ENCODE measurements at places on chromosomes 16 and 17. TPM values are rescaled to one million over a fixed set of nuclear protein-coding genes. Genes with fewer than 3 reads are reported as not detected.

DDX28 gene
- 6.8 TPM for polyA plus RNA-seq

NPIPB13 gene
- 16.5 TPM for polyA plus RNA-seq

TMEM100 gene
- 2.5 TPM for polyA plus RNA-seq

AATK gene
- 10.6 TPM for polyA plus RNA-seq

HIGD1B gene
- polyA plus RNA-seq: not detected

KRTAP9-4 gene
- polyA plus RNA-seq: not detected

GNG13 gene
- not detected for polyA plus RNA-seq

NAGLU gene
- polyA plus RNA-seq: 12.4 TPM

FOXN1 gene
- polyA plus RNA-seq: not detected

SLC12A3 gene
- 0.03 TPM for polyA plus RNA-seq

GRCh38 chr16:17331071-17331607 is 139.6 kb downstream of the XYLT1 start:
- DNase-seq: peak; percentile 64
- no peak overlapping the region for H3K4me3 ChIP-seq
- H3K36me3 ChIP-seq: no peaks in the 10 kb centered on the region
- no peak overlapping the region for H3K27ac ChIP-seq
- H3K27me3 ChIP-seq: no peaks in the 10 kb centered on the region

DNA sequence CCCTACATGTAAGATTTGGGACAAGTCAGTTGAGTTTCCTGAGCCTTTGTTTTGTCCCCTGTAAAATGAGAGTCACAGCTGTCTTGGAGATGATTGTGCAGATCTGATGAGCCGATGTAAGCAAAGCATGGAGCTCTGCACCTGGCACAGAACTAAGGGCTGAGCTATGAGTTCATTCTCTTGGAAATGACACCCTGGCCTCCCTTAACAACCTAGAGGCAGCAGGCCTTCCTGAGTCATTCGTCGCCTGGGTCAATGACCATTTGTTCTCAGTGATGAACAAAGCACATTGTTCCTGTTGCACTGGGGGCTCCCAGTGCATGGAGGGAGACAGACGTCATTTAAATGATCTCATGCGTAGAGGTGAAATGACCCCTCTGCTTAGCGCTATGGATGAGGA is 62.8 kb upstream of the GCSH start:
- no peaks in the 10 kb centered on the region for H3K4me1 ChIP-seq
- no peaks in the 10 kb centered on the region for H3K27me3 ChIP-seq
- no peak overlapping the region for H3K4me3 ChIP-seq
- DNase-seq: no peak

- no peaks in the 10 kb centered on the region for H3K36me3 ChIP-seq
- no peak overlapping the region for H3K27ac ChIP-seq
- H3K27me3 ChIP-seq: no peaks in the 10 kb centered on the region
- no peak overlapping the region for H3K4me3 ChIP-seq
Observed at GRCh38 chr17:4806456-4806776, 536 bp upstream of the PLD2 start.

DNA sequence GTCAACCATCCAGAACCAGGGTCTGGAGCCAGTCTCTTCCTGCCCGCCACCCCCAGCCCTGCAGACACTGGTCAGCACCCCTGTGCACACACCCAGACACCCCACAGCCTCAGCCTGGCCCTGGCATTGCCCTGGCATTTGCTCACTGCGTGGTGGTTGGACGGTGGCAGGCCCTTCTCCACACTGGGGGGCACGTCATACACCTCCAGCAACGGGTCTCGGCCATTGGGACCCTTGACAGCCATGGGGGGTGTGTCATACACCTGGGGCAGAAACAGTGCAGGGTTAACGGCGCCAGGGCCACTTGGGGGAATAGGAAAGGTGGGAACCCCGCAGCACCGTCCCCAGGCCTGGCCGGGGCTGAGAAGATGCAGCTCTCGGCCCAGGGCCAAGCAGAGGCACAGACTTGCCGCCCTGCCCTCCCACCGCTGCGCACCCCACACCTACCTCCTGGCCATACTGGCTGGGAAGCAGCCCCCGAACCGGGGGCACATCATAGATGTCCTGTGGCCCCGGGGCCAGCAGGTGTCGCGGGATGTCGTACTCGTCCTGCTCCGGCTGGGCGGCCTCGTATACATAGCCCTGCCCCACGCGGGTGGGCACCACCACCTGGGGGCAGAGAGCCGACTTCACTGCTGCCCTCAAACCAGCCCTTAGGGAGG is 14.6 kb downstream of the BCAR1 start:
- peak overlapping the region; percentile 93 for H3K27ac ChIP-seq
- no peak overlapping the region for H3K4me3 ChIP-seq
- peaks cover 32% of the 10 kb centered on the region for H3K4me1 ChIP-seq
- H3K27me3 ChIP-seq: no peaks in the 10 kb centered on the region
- DNase-seq: no peak

DNA sequence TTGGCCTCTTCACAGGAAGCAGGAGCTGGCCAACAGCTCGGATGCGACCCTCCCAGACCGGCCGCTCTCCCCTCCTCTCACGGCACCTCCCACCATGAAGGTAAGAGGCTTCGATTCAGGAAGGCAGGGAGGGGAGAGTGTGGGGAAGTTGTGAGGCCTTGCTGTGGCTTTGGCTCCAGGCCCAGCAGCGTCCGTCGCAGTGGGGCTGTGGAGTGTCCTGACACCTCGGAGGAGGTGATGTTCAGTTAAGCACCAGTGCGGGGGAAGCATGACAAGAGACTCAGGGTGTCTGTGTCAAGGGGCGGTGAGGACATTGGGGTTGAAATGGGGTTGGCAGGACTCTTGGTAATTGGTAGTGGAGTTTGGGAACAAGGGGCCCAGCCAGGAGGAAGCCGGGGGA is 109.0 kb downstream of the RAP1GAP2 start:
- H3K27ac ChIP-seq: no peak overlapping the region
- H3K36me3 ChIP-seq: no peaks in the 10 kb centered on the region
- no peak for DNase-seq

- no peaks in the 10 kb centered on the region for H3K27me3 ChIP-seq
- DNase-seq: no peak
- no peaks in the 10 kb centered on the region for H3K4me1 ChIP-seq
- H3K36me3 ChIP-seq: no peaks in the 10 kb centered on the region
- no peak overlapping the region for H3K4me3 ChIP-seq
Observed at GRCh38 chr17:4189280-4189679, 46.3 kb downstream of the CYB5D2 start.

DNA sequence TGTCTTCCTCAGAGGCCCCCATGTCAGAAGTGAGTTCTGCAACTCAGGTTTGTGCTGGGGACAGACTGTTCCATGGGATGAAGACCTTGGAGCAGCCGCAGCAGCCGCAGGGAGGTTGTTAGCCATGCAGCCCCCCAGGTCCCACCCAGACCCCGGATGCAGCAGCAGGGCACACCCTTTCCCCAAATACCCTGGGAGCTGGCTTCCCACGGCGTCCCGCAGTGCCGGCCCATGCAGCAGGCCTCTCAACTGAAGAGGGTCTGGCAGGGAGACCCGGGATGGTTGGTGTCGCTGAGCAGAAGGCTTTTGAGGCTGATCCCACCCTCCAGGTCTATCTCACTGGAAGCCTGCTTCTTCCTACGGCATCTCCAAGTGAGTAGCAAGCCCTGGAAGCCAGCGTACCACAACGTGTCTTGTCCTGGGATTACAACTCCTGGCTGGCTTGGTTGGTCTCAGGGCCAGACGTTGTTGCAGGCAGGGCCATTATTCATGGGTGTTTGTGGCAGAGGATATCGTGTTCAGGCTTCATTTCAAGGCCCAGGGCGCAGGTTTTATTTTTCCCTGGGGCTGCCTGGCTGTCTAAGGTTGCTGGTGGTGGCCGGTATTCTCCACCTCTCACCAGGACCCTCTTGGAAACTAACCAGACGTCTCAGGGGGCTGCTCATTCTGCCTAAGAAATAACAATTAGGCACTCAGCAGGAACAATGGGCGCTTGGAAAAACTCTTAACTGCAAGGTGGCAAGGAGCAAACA is 223.2 kb downstream of the C16orf95 start:
- no peak overlapping the region for H3K4me3 ChIP-seq
- H3K27me3 ChIP-seq: no peaks in the 10 kb centered on the region
- H3K27ac ChIP-seq: no peak overlapping the region

DNA sequence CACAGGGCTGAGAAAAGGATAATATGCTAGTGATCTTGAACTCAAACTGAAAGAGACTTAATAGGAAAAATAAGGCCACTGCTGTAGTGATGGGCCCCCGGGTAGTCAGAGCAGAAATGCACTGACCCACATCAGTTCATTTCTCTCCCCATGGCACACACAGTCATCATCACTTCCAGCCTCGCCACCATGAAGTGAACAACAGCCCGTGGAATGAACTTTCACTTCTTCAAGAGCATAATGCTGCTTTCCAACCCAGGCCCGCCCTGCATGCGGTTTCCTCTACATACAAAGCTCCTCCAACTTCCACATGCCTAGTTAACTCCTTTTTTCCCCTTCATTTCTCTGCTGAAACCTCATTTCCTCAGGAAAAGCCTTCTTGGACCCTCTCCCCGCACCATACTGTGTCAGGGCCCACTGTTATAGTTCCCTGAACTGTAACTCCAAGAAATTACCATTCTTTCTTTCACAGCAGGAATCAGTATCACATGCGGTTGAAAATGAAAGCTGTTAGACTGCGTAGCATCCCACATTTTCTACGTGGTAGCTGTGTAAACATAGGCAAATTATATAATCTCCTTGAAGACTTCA is 65.8 kb upstream of the SMIM36 start:
- H3K36me3 ChIP-seq: no peaks in the 10 kb centered on the region
- peak overlapping the region; percentile 83 for H3K27ac ChIP-seq
- H3K4me1 ChIP-seq: peaks cover 10% of the 10 kb centered on the region
- no peaks in the 10 kb centered on the region for H3K27me3 ChIP-seq

GRCh38 chr17:76789235-76789788 is 51.4 kb downstream of the MFSD11 start:
- H3K27ac ChIP-seq: no peak overlapping the region

- H3K4me3 ChIP-seq: no peak overlapping the region
- H3K27ac ChIP-seq: no peak overlapping the region
- no peaks in the 10 kb centered on the region for H3K36me3 ChIP-seq
- H3K27me3 ChIP-seq: no peaks in the 10 kb centered on the region
- no peaks in the 10 kb centered on the region for H3K4me1 ChIP-seq
Observed at GRCh38 chr16:83681381-83681956, 126.3 kb upstream of the HSBP1 start.

DNA sequence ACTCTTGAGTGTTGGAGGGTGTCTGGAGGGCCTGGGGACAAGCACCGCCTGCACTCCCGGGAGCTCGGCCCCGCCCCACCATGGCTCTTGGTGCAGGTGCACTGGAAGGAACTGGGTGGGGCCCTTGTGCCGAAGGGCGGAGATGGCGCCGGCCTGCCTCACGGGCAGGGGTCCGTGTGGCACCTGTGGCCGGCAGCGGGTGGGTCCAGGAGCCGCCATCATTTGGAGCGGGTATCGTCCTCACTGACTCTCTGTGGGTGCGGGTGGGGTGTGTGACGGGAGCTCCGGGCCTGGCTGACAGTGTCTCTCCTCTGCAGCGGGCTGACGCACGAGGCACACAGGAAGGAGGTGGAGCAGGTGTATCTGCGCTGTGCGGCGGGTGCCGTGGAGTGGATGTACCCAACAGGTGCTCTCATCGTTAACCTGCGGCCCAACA is 5.2 kb downstream of the METRNL start:
- H3K36me3 ChIP-seq: no peaks in the 10 kb centered on the region
- H3K27ac ChIP-seq: no peak overlapping the region
- no peak for DNase-seq

DNA sequence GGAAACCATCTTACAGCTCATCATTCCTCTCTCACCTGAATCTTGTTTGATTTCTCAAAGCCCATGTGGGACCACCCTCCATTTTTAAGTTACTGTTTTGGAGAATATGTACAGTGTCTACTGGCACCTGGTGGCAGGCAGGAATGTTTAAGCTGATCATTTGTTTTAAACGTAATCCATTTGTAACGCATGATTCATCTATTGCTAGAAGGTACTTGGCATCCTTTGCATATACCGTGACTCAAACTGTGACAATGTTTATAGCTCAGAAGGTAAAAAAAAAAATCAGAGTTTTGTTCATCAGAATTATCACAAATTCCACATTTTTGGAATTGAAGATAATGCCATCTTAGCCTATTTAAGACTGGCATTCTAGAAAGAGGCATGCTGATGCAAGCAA is 1007.5 kb upstream of the EEF2KMT start:
- no peak for DNase-seq
- no peaks in the 10 kb centered on the region for H3K36me3 ChIP-seq
- H3K27me3 ChIP-seq: no peaks in the 10 kb centered on the region
- H3K4me3 ChIP-seq: no peak overlapping the region
- H3K4me1 ChIP-seq: no peaks in the 10 kb centered on the region

DNA sequence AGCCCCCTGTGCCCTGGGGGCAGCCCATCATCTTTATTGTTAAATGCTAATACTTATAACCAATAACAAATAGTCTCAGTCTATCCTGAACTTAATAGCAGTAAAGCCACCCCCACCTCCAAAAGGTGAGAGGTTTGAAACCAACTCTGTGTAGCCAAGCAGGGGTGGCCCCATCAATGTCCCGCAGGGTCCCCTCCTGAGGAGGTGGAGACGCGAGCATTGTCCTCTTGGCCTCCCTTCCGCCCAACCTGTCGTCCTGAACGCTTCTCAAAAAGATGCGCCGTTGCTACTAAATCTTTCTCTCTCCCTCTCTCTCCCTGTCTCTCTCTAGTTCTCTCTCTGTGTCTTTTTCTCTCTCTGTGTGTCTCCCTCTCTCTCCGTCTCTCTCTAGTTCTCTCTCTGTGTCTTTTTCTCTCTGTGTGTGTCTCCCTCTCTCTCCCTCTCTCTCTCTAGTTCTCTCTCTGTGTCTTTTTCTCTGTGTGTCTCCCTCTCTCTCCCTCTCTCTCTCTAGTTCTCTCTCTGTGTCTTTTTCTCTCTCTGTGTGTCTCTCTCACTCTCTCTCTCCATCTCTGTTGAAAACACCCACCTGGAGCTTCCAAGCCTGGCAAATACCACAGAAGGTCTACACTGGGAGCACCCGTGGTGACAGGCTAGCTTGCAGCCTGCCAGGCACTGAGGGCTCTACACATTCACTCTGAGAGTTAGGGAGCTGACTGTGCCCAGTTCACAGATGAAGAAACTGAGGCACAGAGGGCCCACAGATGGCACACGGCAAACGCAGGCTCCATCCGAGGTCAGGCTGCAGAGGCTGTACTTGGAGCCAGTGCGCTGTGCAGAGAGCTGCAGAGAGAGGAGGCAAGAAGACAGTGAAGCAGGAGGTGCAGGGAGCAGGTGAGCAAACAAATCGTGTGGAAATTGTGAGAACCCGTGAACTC is 185.9 kb downstream of the C16orf95 start:
- DNase-seq: no peak
- H3K4me3 ChIP-seq: no peak overlapping the region
- no peak overlapping the region for H3K27ac ChIP-seq

- DNase-seq: no peak
- no peaks in the 10 kb centered on the region for H3K27me3 ChIP-seq
- H3K4me1 ChIP-seq: peaks cover 11% of the 10 kb centered on the region
- no peak overlapping the region for H3K27ac ChIP-seq
- H3K36me3 ChIP-seq: no peaks in the 10 kb centered on the region
- H3K4me3 ChIP-seq: no peak overlapping the region
Observed at GRCh38 chr17:57499648-57500049, 243.3 kb downstream of the MSI2 start.

- no peak overlapping the region for H3K4me3 ChIP-seq
- no peaks in the 10 kb centered on the region for H3K27me3 ChIP-seq
- peak; percentile 23 for DNase-seq
- H3K4me1 ChIP-seq: peaks cover 21% of the 10 kb centered on the region
Observed at GRCh38 chr17:69853541-69854224, 221.3 kb upstream of the KCNJ16 start.
